ENCODE measurements at places on chromosomes 7 and 10.

DNA sequence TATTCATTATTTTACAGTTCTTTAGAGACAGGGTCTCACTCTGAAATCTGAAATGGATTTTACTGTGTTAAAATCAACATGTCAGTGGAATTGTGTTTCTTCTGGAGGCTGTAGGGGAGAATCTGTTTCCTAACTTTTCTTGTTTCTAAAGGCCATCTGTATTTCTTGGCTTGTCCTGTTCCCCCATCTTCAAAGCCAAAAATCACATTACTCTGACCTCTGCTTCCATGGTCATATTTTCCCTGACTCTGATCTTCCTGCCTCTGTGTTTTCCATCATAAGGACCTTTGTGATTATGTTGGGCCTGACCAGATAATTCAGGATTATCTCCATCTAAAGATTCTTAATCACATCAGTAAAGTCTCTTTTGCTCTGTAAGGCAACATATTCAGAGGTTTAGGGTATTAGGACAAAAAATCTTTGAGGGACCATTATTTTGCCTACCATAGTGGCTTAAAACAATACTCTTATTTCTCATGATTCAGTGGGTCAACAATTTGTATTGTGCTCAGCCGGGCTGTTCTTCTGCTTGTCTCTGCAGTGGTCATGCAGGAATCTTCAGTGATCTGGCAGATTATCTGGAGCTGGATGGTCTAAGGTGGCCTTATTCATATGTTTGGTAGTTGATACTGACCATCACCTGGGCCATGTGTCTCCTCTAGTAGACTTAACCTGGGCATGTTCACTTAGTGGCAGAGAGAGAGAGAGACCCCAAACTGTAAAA lies 5.7 kb downstream of the ANLN start:
- no peak for DNase-seq

DNA sequence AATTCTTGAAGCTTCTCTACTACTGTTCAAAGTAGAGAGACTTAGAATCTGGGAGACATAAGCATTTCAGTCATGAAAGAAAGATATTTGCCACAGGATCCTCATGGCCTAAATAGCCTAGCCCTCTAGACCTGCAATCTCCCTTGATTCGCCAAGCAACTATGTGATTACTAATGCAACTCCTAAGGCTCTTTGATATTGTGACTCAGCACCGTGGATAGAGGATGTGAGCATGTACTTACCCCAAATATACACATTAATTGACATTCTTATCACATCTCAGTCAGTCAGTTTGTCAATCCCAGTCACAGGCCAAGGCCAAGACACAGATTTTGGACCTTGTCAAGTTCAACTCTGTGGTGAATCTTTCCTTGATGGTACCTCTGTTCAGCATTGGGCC lies 42.6 kb downstream of the GPR37 start:
- DNase-seq: no peak

GRCh38 chr7:42247301-42247700 lies 10.3 kb upstream of the GLI3 start:
- DNase-seq: no peak

GRCh38 chr10:22823109-22823508 lies 104.7 kb upstream of the ARMC3 start:
- DNase-seq: no peak

DNA sequence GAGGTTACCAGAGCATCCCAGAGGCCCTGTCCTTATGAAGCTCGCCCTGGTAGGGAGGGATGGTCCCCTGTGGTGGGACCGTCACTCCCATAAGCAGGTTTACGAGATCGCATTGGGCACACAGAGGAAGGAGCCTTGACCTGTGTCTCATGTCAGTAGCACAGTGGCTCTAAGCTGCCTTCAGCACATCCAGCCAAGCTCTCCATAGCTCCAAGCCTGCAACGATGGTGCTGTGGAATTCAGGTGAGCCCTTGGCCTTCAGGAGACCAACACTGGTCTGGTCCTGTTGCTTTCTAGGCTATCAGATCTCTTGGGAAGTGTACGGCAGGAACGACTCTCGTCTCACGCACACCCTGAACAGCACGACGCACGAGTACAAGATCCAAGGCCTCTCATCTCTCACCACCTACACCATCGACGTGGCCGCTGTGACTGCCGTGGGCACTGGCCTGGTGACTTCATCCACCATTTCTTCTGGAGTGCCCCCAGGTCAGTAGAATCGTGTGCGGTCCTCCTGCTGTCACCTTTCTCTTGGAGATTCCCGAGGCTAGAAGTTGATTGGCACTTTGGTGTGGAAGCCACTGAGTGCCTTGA lies 605.3 kb upstream of the FOXK1 start:
- DNase-seq: no peak

DNA sequence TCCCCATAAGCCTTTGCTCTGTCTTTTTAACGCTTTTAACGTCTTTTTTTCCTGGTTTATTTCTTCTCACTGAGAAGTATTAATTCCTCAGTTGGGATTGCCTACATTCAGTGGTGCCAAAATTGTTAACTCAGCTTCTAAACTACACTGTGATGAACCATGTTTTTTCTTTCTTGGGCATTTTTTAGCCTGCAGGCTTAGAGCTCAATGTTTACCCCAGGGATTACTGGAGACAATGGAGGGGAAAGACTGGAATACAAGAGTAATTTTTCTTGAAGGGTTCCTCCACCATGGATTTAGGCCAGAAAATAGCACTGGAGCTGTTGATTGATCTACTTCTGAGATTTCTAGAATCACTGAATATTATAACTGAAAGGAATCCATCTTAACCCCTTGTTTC lies 19.8 kb downstream of the STAMBPL1 start:
- DNase-seq: no peak

DNA sequence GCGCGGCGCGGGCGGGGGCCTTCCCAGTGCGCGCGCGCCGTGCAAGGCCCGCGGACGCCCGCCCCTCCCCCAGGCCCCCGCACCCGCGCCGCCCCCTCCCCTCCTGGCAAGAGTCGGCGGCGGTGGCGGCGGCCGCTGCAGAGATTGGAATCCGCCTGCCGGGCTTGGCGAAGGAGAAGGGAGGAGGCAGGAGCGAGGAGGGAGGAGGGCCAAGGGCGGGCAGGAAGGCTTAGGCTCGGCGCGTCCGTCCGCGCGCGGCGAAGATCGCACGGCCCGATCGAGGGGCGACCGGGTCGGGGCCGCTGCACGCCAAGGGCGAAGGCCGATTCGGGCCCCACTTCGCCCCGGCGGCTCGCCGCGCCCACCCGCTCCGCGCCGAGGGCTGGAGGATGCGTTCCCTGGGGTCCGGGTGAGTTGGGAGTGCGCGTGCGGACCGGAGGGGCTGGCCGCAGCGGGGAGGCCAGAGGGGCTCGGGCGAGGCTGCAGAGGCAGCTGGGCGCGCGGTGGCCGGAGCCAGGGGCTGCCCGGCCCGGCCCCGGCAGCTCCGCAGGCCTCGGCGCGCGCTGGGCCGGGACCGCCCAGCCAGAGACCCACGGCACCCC lies at the start of gene BMPR1A:
TSS of gene BMPR1A (plus strand) at position 109 of the 602 bp plus-strand sequence. CDS start 119,400 bp downstream, outside the sequence.
- DNase-seq: peak; percentile 26

- peak; percentile 68 for DNase-seq
These were observed 13.9 kb upstream of the HSPA12A start for GRCh38 chr10:116756277-116756676.

GRCh38 chr7:8378349-8379019 lies 54.9 kb upstream of the NXPH1 start:
- DNase-seq: no peak

DNA sequence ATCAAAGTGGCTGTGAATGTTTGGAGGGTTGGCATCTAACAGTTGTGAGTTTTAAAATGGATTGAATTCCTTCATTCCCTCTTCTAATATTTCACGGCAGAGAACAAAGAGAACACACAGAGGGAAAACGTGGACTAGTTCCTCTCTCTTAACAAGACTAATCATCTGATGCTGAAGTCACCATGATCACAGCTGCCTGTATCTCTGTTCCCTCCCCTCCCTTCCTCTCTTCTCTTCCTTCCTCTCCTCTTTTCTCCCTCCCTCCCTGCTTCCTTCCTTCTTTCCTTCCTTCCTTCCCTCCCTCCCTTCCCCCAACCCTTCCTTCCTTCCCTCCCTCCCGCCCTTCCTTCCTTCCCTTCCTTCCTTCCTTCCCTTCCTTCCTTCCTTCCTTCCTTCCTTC lies 10.0 kb upstream of the GJD4 start:
- DNase-seq: no peak

- DNase-seq: no peak
These were observed 591.9 kb upstream of the IGFBP3 start for GRCh38 chr7:46512891-46513413.

GRCh38 chr10:60281792-60282353 lies 107.8 kb downstream of the ANK3 start:
- no peak for DNase-seq

DNA sequence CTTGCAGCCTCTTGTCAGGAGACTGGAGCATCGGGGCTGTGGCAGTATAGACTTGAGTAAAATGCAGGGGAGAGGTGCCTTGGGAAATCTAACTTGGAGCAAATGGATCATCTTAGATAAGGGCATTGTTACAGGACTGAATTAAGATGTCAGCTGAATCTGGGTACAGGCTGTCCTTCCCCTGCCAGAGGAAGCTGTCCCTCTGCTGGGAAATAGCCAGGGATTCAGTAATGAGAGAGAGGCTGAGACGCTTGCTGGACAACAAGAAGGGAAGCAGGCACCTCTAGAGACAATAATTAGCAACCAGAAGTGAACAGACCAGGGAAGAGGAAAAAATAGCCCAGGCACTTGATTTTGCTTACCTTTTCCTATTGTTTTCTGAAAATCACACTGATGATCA lies 20.7 kb upstream of the RAPGEF5 start:
- no peak for DNase-seq

Measured in anterior cingulate cortex (tissue), 58 donors.